ENCODE measurements at places on chromosomes 4 and X.

DNA sequence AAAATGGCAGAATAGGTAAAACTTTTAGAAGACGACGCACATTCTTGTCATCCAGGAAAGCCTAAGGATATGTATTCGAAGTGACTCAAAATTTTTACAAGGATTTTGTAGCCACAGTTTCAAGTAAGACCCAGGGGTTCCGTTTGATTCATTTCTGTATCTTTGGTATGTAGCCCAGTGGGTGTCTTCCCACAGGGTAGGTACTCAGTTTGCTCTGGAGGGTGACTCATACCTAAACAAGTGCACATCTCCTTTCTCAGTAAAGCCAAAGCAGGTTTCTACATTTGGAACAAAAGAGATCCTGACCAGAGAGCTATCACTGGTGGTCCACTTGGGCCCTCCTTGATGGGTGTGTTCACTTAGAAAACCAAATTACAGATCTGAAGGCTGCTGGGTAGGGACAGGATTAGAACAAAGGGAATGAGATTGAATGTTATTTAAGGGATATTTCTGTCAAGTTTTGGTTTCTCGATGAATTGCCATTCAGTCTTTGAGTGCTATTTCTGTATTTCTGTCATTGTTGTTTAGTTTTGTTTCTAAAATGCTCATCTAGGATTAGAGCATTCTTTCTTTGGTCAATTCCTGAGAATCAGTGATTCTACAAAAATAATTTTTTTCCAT, 56.1 kb downstream of the PLS3 start:
- DNase-seq, result no peak

DNA sequence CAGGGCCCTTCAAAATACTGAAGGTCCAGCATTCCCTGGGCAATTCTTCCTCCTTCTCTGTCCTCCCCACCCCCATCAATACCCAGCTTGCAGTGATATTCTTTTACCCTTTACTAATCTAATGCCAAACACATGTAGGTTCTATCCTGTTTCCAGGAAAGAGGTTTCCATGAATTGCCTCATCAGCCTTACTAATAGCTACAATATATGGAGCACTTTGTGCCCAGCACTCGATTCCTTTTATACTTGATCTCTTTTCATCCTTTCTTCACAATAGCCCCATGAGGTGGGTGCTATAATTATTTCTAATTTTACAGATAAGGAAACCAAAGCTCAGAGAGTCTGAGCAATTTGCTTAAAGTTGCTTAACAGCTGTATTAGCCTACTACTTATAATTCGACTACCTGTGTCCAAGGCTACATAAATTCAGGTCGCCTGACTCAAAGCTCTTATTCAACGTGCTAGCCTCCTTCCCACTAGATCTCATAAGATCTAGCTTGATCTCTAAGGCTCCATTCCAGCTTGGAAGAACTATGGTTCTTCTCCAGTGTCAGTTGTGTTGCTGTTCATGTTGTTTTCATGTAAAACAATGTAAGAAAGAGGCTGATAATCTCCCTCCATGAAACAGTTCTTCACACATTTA, 229.6 kb upstream of the PGRMC2 start:
- DNase-seq, result no peak

DNA sequence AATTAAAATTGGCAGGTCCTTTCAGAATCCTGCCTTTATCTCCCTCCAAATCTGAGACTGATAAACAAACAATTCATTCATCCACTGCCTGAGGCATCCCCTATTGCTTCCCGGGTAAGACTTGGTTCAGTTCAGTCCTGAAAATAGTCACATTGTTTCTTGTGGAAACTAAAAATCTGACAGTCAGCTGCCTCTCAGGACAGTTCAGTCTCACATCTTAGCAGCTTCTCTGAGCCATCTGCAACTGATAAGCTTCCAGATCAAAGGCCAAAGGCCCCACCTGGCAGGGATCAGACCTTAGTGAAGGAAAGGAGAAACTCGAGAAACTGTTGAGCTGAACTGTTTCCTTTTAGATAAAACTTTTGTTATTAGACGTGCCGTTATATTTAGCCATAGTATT, 264.5 kb downstream of the IL15 start:
- DNase-seq, result no peak

DNA sequence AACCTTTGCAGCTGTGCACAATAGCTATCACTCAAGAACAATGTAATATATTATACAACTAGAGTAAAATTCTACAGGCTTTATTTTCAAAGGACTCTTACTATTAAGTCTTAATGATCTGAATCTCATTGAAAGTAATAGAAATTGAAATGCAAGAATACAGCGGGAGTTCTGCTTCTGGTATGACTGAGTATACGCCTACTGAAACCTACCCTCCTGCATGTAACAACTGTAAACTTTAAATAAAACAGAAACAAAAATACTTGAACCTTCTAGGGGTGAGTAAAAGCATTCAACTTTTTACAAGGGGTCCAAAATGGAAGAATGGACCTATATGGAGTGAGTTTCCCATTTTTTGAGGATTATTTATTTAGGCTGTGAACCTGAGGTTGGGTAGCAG, 13.5 kb downstream of the DCHS2 start:
- DNase-seq, result no peak

DNA sequence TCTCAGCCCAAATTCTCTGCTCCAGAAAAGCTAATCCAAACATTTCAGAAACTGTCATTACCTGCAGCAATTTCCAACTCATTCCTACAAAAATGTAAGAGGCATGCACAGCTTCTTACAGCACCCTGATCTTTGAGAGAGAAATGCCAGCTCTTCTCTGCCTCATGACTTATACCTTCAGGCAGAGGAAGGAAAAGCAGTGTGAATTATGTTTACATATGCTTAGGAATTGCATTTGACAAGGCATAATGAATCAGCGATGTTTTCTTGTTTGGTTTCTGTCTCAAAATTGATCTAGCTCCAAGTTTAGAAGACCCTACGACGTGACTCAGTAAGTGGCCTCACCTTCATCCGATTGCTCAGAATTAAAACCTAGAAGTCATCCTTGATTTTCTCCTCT, 21.8 kb upstream of the AGA start:
- DNase-seq, result no peak

GRCh38 chr4:94889946-94890345, 132.2 kb downstream of the BMPR1B start:
- no peak for DNase-seq

DNA sequence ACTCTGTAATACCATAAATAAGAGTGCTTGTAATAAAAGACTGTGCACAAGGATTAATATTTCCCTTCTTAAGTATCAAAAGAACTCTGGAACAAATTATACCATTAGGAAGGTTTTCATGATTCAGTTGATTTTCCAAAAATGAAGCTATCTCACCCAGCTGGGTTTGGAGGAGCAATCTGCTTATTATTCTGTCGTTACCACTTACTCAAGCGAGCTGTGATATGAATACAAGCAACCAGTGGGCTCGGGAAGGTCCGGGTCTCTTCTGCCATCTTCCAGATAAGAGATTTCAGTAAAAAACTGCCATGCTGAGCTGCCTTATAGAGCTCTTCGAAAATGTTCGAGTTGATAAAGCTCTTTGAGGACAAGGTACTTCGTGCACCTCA, 15.3 kb downstream of the SMIM20 start:
- DNase-seq, result no peak

DNA sequence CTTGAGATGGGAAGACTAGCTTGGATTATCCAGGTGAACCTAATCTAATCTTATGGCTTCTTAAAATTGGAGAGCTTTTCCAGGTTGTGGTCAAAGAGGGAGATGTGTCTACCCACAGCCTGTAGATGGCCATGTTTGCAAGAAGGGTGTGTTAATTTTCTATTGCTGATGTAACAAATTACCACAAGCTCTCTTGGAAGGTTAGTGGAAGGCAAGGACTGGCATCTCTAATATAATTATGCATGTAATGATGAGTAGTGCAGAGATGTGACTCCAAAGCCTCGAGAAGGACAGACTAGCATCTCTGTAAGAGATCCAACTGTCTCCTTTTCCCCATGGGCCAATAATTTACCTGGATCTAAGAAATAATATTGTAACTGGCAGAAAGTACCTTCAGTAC, 3.2 kb upstream of the ADH1B start:
- no peak for DNase-seq

GRCh38 chrX:133645256-133645655, 230.0 kb upstream of the GPC4 start:
- DNase-seq, result no peak

- DNase-seq, result no peak
Measured at GRCh38 chr4:106627051-106627450, 258.5 kb upstream of the GIMD1 start.

- DNase-seq, result no peak
Measured at GRCh38 chr4:96703265-96703664, 863.4 kb downstream of the PDHA2 start.

DNA sequence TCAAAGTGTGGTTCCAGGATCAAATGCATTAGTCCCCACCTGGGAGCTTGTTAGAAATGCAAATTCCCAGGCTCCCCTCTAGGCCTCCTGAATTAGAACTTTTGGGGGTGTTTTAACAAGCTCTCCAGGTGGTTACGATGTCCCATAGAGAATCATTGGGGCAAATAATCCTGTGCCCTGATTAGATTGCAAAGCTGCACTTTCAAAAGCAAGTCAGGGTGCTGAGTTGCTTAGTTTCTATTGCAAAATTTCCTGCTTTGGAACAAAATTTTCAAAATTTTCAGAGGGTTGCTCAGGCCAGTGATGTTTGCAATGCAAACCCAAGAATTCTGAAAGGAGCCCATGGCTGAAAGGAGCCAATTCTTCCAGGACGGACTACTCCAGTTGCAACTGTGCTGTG, 71.0 kb downstream of the MGST2 start:
- DNase-seq, result no peak

DNA sequence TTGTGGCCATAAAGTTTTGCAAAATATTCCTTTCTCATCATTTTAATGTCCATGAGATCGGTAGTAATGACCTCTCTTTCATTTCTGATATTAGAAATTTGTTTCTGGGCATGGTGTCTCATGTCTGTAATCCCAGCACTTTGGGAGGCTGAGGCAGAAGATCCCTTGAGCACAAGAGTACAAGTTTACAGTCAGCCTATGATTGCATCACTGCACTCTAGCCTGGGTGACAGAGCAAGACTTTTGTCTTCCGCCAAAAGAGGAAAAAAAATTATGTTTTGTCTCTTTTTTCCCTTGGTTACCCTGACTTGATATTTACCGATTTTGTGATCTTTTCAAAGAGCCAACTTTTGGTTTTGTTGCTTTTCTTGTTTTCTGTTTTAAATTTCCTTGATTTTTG, 10.8 kb upstream of the NKAP start:
- DNase-seq, result no peak

GRCh38 chr4:174422893-174423256, 99.4 kb downstream of the HPGD start:
- no peak for DNase-seq

DNA sequence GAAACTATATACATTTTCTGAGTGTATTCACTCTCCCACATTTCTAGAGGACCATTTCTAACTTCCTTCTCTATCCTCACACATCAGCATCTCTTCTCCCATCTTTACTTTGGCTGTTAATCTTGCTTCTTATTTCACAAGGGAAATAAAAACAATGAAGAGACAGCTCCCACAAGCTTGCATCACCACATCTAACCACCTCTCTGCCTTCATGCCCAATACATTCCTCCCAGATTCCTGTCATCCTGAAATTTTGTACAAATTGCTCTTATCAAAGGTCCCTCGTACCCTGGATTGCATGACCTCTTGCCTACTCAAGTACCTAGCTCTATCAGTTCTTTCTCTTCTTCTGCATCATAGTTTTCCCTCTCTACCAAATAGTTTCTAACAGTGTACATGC, 215.2 kb downstream of the ANTXR2 start:
- no peak for DNase-seq

GRCh38 chrX:72142094-72142793, 10.5 kb upstream of the RTL5 start:
- no peak for DNase-seq

- DNase-seq, result no peak
Measured at GRCh38 chr4:141233673-141234072, 13.0 kb downstream of the ZNF330 start.

DNA sequence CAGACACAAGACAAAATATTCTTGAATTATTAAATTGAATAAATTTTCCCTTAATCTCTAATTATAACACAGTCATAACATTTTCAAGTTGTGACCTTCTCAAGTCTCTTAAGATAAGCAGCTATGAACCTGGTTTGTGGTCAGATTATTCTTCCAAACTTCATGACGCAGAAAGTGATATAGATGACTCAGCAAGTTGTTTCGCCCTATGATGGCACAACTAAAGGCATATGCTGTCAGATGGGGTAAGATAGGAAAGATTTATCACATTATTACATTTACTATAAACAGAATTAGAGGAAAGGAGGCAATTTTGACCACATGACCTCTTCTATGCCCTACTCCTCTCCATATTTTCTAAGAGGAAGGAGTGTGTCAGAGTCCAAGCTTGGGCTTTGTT, 4.6 kb upstream of the DCAF12L2 start:
- no peak for DNase-seq

GRCh38 chr4:147785129-147785528, 53.2 kb downstream of the ARHGAP10 start:
- DNase-seq, result no peak

- no peak for DNase-seq
Measured at GRCh38 chr4:76952071-76952470, 2.5 kb downstream of the SEPTIN11 start.

DNA sequence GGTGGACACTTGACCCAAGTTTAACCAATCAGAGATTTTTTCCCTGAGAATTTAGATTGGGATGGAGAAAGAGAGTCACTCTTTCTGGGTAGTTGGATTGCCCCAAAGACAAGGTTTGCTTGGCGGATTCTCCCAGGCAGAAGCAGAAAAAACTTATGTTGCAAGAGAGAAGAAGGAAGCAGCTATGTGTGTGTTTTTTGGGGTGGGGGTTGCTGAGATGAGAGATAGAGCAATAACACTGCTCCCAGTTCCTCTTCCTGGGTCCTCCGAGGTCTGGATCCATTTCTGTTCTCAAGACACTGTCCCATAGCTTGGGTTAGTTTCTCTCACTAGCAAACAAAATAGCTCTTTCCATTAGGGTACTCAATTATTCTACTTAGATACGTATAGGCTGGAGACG, 222.1 kb downstream of the STIM2 start:
- DNase-seq, result no peak

GRCh38 chr4:170705907-170706306, 616.2 kb upstream of the AADAT start:
- DNase-seq, result no peak

- DNase-seq, result no peak
Measured at GRCh38 chr4:138512756-138513155, 270.6 kb upstream of the SLC7A11 start.

GRCh38 chr4:151359576-151359975, 34.2 kb upstream of the SH3D19 start:
- DNase-seq, result no peak

DNA sequence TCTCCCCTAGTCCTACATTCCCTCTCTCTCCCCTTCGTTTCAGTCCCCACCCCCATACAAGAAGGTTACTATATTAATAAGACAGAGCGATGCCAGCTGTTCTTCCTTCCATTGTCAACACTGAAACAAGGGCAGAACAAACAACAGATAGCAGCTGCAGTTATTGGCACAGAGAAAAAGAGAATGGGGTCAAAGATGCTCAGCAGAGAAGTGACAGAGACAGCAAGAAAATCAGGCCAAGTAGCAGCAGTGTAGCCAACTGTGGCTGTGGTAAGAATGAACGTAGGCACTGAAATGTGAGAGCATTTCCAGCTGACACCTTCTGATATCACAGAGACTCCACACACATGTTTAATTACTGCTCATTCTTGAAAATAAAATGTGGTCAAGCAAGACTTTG, 641.8 kb downstream of the FSTL5 start:
- no peak for DNase-seq

GRCh38 chr4:67928546-67928945, 34.7 kb downstream of the TMPRSS11A start:
- DNase-seq, result no peak

Data from left renal pelvis (tissue), 4 donors.